ENCODE measurements at places on chromosomes 2 and 18.
A peak's percentile ranks its signal among the peaks of the same experiment; 100 is the strongest.

GRCh38 chr2:70556608-70557007 lies 3.0 kb upstream of the TGFA start:
- no peak for DNase-seq

GRCh38 chr2:222959358-222959757 lies 92.6 kb upstream of the KCNE4 start:
- DNase-seq, result no peak

DNA sequence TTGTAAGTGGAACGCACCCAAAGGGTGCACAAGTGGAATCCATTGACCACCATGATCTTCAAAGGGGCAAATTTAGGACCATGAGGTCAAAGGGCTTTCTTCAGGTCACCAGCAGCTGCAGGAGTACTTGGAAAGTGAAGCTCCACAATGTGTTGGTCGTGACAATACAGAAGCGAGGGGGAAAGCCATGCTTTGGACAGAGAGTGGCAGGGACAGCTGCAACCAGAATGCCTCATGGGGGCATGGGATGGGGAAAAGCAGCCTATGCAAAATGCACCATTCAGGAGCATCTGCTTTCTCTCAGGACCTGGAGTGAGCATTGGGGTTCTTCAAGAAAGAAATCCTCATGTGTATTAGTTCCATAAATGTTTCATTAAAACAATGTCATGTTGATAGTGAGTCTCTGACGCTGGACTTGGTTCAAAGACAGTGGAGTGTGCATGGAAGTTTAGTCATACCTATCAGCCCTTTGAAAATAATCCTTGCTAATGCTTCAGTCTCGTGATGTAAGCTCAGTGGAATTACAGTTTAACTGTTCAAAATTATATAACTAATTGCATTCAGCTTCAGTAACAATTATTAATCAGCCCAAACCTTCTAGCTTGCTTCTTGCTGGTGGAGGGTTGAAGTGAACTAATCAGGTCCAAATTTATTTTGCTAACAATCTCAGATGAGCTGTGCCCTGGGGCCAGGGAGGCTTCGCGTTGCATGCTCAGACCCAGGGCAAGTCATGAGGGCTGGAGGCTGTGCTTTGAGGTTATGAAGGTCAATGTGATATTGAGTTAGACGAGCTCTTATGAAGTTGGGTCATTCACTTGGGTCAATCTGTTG lies 41.6 kb downstream of the ACKR3 start:
- no peak for DNase-seq

- DNase-seq, result peak; percentile 75
Observed at GRCh38 chr18:26865557-26865956, at the start of gene AQP4. AQP4 (minus strand) TSS chr18:26865707; CDS start chr18:26865689, 18 bp downstream.

DNA sequence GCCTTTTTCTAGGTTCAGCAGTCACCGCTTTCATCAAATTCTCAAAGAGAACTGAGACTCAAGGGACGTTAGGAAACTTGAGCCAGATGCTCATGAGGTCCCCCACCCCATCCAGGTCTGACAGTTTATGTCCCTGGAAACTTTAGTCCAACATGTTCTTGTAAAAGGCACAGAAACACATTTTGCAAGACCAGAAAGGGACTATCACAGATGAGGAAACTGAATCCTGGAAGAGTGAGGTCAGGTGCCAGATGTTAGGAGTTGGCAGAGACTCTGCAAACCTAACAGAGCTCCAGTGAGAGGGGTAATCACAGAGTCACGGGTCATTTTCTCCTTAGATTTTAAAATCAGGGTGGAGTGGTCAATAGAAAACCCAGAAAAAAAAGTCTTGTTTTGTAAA lies 76.6 kb downstream of the RDH14 start:
- no peak for DNase-seq

GRCh38 chr2:190062601-190063000 lies at the start of gene MSTN:
MSTN (minus strand) TSS chr2:190062729; CDS start chr2:190062596, 133 bp downstream.
- DNase-seq, result no peak

DNA sequence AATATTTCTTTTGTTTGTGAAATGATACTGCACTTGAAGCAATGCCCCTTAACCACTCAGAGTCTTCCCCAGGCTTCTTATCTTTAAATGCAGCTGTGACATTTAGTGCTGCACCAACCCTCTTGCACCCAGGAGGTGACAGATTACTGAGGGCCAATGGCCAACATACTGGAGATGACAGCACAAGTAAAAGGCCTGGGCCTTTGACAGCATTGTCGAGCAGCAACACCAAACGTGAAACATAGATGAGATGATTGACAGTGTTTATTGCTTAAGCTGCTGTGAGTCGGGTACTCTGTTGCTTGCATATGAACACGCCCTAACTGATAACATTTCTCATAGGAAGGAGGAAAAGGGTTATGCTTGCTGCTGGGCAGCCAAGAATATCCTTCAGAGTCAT lies 80.3 kb downstream of the THNSL2 start:
- no peak for DNase-seq

DNA sequence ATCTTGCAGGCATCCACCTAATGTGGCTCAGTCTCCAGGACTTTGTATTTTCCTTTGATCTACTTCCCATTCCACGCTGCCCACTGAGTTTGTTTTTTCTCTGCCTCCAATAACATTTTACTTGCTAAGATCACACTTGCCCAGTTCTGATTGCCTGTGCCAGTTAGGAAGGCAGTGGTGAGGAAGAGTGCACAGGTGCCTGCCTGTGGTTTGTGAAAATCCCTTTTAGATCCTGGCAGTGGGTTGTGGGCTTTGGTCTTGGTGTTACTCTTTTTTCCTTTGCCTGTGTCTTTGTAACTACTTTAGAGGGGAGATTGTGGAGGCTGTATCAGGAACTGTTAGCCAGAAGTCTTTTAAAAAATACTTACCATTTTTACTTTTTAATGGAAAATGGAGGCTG lies 36.9 kb upstream of the KCNG2 start:
- DNase-seq, result no peak

DNA sequence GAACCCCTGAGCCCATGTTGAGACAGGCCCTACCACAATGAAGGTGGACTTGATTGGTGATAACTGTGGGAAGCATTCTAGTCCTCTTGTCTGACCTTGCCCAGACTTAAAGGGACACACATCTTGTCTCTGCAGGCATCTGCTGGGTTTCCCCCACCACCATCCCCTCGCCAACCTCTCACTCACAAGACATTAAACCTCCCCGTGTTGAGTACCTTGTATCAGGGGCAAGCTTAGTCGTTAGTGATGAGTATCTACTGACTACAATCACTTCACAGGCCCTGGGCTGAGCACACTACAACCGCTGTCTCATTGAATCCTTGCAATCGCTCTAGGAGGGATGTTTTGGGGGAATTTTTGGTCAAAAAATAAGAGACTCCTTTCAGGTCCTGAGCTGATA lies 86.0 kb downstream of the ICOS start:
- DNase-seq, result no peak

- DNase-seq, result no peak
Observed at GRCh38 chr2:178819992-178820391, 12.8 kb upstream of the TTN start.

GRCh38 chr18:40079786-40080185 lies 1875.2 kb upstream of the PIK3C3 start:
- DNase-seq, result no peak

- no peak for DNase-seq
Observed at GRCh38 chr2:47520302-47520630, 117.3 kb downstream of the MSH2 start.

- no peak for DNase-seq
Observed at GRCh38 chr2:24498121-24498520, 7.1 kb downstream of the NCOA1 start.

- DNase-seq, result no peak
Observed at GRCh38 chr2:54531558-54531957, 75.4 kb downstream of the SPTBN1 start.

DNA sequence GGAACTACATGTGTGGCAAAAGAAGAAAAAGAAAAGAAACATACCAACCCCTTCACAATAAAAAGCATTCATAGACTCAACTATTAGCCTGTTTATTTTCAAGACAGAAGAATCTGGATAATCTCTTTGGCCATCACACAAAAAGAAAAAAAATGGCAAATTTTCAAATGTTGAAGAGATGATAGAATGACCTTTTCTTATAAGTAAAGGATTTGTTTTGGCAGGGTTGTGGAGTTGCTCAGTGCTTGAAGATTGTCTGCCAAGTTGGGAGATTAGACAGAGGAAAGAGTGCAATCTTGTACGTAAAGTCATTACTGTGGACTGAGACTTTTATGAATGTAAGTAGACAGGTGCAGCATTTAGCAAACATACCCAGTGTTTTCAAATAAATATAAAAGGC lies 18.5 kb upstream of the FAM171B start:
- DNase-seq, result no peak

GRCh38 chr2:40507432-40507831 lies 55.5 kb upstream of the SLC8A1 start:
- DNase-seq, result no peak

DNA sequence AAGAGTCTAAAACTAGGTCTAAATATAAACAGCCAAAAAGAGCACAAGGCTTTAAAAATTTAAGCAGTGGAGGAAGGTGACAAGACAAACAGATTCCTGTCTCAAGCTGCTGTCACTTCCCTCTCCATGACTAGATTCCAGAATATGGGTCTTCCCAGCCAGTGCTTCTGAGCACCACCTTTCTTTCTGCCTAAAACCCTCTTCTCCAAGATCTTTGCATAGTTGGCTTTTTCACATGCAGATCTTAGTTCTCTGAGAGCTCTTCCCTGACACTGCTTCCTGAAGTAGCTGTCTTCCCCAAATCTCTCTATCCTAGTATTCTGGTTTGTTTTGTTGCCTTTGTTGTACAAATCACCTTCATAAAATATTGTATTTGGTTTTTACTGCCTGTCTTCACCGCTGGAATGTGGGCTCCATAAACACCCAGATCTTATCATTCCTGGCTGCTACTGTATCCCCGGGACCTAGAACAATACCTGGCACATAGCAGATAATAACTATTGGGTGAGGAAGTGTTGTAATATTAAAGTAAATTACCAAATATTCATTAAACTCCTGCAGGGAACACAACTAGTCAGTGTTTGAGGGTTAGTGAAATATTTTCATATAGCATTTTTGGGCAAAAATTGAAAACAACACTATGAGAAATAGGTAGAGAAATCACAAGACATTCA lies 150.2 kb downstream of the CCDC85A start:
- DNase-seq, result no peak

GRCh38 chr18:14941792-14942191 lies 193.8 kb downstream of the ANKRD30B start:
- DNase-seq, result no peak

- no peak for DNase-seq
Observed at GRCh38 chr2:161170958-161171932, 11.0 kb downstream of the TANK start.
